ENCODE measurements at places on chromosomes 2 and 18.

GRCh38 chr2:144660518-144661316 is 140.8 kb upstream of the ZEB2 start:
- DNase-seq = no peak

DNA sequence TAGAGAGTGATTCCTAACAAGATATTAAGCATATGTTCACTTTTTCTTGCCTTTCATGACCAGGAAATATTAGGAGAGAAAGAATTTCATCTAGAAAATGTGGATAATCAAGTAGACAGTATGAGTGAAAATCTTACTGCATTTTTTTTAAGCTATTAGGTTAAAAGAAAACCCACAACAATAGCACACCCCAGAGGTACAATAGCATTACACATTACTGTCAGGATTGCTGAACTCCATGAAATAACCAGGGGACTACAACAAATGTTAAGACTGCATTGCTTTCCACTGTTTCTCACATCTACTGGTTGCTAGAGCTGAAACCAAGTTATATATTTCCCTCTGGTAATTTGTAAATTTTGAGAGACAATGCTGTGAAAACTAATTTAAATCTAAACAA is 33.7 kb downstream of the KLF7 start:
- no peak for DNase-seq

DNA sequence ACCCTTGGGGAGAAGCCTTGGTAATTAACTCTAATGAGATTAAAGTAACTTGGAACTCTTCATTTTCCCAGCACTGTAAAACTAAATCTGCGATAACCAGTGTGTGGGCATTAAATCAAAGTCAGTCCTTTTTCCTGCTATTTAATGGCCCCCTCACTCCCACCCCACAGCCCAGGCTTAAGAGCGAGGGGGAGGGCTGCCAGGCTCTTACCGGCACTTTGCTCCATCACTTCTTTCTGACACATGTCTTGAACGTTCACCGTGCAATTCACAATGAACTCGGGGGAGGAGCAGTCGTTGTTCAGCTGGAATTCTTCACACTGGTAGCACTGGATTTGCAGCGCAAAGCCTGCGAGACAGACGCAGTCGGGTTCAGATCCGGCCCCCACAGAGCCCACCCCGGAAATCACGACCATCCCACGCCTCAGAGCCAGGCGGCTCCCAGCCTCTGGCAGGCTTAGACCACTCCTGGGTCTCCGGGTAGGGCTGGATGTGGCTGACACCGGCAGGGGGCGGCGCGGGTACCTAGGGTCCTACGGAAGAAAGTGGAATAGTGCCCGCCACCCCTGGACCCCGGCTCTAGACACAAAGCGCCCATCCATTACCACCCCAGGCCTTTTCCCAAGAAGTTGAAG is 1.7 kb downstream of the LYPD1 start:
- DNase-seq = peak; percentile 39

- peak; percentile 56 for DNase-seq
Observed at GRCh38 chr18:77132369-77133050, at the start of gene MBP. TSS of gene MBP (minus strand) at chr18:77132783. CDS start at chr18:77105261, 27,522 bp downstream.

DNA sequence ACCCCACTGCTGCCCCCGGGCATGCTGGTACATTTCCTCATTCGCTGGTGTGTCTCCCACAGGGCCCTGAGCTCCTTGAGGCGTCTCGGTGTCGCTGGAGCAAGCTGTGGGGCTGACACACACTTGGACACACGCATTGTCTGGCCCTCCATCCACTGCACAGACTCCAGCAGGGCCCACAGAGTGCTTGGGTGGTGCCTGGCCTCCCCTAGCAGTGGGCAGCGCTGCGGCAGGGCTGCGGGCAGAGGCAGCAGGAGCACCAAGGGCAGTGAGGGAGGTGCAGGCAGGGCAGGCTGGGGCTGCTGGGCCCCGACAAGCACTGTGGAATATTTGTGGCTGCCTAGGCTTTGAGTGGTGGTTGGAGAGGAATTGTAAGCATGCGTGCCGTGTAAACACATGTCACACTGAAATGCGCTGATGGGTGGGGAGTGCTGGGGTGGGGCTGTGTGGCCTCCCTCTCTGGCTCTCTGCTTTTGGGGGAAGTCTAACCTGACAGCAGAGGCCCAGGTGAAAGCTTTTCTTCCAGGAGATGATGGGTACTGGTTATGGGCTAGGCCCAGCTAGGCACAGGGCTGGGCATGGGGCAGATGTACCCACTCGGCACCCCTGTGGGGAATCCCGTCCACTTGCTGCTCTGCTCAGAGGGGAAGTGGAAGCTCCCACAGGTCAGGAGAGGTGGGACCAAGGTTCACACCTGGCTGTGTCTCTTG is 55.5 kb upstream of the HS6ST1 start:
- no peak for DNase-seq

- no peak for DNase-seq
Observed at GRCh38 chr2:127632592-127633489, 13.1 kb upstream of the GPR17 start.

GRCh38 chr2:196293751-196294515 is 122.6 kb upstream of the STK17B start:
- no peak for DNase-seq

- no peak for DNase-seq
Observed at GRCh38 chr2:119860924-119861323, 101.2 kb downstream of the PTPN4 start.

DNA sequence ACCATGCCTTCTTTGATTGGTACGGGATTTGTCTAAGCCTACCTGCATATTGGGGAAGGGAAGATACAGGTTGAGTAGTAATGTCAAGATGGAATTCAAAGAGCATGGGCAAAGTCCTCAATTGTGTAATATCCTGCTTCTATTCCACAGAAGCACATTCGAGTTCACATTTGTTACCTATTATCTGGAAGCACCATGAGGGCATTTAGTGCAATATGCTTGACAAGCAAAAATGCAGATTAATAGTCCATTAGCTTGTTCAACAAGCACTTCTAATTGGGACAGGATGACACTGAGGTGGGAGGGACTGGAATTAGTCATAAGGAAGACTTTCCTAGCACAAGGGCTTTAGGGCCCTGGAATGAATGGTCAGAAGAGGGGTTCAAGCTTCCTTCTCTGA is 40.5 kb downstream of the MYO5B start:
- no peak for DNase-seq

- no peak for DNase-seq
Observed at GRCh38 chr2:24919037-24919505, 966 bp downstream of the ADCY3 start.

DNA sequence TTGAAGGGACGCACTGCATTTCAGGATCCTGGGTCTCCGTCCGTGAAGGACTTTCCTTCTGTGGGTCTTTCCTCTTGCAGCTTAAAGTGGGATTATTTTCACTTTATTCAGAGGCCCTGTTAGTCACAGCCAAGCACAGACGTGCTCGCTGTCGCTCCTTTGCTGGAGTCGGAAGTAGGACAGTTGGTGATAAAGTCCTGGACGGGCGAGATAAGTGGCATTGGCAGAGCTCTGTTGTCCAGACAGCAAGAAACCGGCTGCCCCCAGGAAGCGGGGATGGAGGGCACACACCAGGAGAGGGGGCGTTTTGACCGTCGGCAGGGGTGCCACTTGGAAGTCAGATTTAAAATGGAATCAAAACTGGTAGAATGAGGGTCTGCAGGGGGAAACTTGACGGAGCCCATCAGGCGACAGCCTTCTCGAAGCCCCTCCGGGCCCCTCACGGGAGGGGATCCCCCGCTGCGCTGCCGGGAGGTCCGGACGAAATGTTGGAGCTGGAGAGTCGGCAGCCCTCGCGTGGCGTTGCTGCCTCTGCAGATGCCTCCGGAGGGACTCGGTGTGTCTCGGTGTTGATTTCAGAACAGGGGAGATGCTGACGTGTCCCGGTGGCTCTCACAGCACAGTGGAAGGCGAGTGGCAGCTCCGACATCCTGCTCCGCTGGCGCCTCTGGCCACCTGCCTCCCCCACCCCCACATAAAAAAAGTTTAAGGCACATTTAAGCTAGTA is 124.2 kb downstream of the NFATC1 start:
- DNase-seq = no peak

DNA sequence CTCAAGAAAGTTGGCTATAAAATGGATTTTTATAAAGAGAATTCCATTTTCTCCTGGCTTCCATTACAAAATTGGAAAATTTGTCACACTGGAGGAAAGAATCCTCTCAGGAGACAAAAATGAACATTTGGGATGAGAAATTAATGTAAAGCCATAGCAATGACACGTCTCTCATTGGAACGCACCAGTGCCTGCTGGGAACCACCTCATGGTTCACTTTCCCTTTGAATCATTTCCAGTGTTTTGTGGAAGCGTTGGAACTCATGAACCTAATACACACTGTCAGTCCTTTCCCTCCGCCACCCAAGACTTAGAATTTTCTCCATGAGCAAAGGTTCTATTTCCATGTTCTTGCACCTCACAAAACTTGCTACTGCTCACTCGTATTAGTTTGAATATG is 21.0 kb upstream of the NRP2 start:
- no peak for DNase-seq

GRCh38 chr2:108806371-108807113 is 20.0 kb downstream of the CCDC138 start:
- DNase-seq = no peak

DNA sequence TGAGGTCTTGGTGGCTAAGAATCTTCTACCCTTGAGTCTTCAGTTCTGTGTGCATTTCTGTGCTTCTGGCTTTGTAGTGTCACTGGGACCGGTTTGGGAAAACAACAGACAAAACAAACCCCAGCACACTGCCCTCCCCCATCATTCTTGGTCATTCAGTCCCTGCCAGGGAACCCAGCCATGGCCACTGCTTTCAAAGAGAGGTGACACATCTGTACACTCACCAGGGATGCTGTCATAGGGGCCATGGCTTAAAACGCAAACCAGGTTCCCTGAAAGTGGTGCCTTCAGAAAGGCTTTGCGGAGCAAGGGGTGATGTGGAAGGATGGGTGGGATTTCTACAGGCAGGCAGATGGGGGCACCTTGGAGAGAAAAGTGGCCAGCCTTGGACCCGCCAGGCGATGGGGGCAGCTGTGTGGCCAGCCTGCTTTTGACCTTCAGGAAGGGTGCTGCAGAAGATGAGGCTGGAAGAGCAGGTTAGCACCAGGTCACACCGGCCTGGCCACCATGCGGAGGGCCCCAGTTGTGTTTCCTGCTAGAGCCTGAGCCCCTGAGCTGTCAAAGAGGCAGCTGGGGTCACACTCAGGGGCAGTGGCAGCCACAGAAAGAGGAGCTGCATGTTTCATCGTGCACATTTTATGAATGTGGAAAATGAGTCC is 101.3 kb downstream of the INHBB start:
- DNase-seq = no peak

- no peak for DNase-seq
Observed at GRCh38 chr2:110979471-110980338, 141.0 kb upstream of the BCL2L11 start.

DNA sequence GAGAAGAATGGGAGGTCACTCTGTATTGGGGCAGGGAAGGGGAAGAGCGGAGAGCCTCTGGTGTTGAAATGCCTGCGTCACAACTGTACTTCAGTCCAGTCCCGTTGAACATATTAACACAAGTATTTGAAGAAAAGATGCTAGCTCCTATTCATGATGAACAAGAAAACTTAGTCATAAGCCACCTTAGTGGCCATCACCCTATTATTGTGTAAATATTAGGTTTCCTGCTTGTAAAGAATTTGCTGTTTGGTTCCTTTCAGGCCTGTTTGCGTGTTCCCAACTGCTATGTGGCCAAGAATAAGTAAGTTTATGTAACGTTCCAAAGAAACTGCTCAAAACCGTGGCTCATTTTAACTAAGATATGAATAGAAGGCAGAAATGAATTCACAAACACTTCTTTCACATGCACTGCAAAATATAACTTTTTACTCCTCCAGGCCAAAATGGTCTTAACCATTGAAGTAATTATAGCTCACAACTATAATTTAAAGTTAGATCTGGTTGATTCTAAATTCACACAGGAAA is 204.3 kb downstream of the ZNF385B start:
- no peak for DNase-seq

GRCh38 chr2:206064077-206064476 is 21.9 kb downstream of the INO80D start:
- DNase-seq = no peak

GRCh38 chr18:24136967-24137373 is 1.9 kb upstream of the CABYR start:
- no peak for DNase-seq

- no peak for DNase-seq
Observed at GRCh38 chr2:30492619-30493018, 45.6 kb downstream of the LCLAT1 start.

DNA sequence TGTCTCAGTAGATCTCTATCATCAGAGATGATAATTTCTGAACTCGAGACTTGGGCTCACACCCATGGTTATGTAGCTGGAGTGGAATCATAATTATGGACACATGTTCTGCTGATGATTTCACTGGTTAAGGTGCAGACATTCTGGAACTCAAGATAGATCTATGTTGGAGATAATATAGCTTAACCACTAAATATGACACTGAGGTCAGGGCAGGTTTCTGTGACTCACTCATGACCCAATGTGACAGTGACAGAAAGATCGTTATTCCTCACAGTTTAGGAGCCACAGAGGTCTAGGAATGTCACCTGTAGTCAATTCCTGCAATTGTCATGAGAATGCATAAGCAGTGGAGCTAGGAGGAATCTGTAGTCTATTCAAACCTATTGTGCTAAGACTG is 828.6 kb downstream of the TRIB2 start:
- DNase-seq = no peak

DNA sequence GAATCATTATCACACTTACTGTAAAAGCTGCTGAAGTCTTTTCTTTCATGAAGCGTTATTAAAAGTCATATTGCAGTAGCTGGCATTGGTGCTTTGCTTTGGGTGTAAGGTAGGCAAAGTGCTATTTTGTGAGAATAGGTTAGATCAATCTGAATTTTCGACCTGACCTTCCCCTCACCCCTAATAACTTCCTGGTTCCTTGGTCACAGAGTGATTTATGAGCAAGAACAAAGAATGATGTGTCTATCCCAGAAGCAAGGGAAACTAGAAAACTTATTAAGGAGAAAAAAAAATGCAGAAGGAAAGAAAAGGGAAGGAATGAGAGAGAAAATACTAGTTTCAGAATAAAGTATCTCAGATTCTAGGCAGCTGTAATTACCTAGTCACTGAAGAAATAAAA is 163.1 kb upstream of the MEIS1 start:
- no peak for DNase-seq

DNA sequence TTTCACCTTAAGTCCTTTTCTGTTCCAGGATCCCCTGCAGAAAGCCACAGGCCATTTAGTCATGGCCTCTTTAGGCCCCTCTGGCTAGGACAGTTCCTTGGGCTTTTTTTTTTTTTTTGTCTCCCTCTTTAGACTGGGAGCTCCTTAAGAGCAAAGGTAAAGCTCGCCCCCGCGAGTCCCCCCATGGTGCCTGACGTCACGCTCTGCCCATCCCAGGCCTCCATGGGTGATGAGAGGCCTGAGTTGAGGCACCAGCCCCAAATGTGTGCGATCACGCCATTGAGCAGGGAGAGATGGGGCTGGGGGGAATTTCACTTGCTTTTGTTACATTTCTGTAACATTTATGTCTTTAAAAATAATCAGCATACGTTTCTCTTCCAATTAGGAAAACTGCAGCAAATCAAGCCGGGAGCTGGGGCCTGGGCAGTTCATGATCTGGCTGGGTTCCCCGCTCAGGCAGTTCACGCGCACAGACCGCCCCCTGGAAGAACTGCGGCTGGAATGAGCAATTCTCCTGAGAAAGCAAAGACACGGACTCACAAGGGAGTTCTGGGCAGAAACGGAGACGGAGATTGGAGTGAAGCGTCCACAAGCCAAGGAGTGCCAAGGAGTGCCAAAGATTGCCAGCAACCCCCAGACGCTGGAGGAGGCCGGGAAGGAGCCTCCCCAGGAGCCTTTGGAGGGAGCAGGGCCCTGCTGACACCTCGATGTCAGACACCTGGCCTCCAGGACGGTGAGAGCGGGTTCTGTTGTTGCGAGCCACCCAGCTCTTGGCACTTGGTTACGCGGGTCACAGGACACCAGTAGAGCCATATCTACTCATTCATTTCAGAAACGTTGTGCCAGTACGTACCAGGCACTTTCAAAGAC is 108.4 kb upstream of the ODC1 start:
- no peak for DNase-seq

Data from D341Med (cell line).